ENCODE measurements at places on chromosomes 6 and 20. TPM values are rescaled to one million over a fixed set of nuclear protein-coding genes. Genes with fewer than 3 reads are reported as not detected.
A peak's percentile ranks its signal among the peaks of the same experiment; 100 is the strongest.

- DNase-seq = no peak
- no peak overlapping the region for H3K4me3 ChIP-seq
- no peaks in the 10 kb centered on the region for H3K36me3 ChIP-seq
- no peaks in the 10 kb centered on the region for H3K27me3 ChIP-seq
- H3K4me1 ChIP-seq = 0 out of 2 replicates have a peak, but pooled peaks cover 3% of the 10 kb centered on the region
- H3K27ac ChIP-seq = no peak overlapping the region
These were observed 87.7 kb downstream of the THEMIS start for GRCh38 chr6:127812985-127813698.

DNA sequence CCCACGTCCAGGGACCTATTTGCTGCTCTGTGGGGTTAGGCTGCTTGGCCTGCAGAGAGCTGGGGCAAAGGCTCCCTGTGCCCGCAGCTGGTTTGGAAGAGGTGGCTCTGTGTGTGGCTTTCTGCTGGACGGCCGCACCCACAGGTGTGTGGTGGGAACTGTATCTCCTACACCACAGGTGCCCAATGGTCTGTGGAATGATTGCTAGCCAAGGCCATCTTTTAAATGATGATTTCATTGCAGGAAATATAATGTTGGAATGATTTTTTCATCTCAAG lies 178.4 kb downstream of the DLL1 start:
- H3K4me1 ChIP-seq = no peaks in the 10 kb centered on the region
- no peak overlapping the region for H3K27ac ChIP-seq
- H3K36me3 ChIP-seq = no peaks in the 10 kb centered on the region
- H3K4me3 ChIP-seq = no peak overlapping the region
- H3K27me3 ChIP-seq = no peaks in the 10 kb centered on the region

GRCh38 chr20:38084425-38084951 lies 50.9 kb downstream of the RPRD1B start:
- no peaks in the 10 kb centered on the region for H3K4me1 ChIP-seq
- H3K4me3 ChIP-seq = no peak overlapping the region
- no peaks in the 10 kb centered on the region for H3K27me3 ChIP-seq
- no peak overlapping the region for H3K27ac ChIP-seq
- H3K36me3 ChIP-seq = no peaks in the 10 kb centered on the region
- no peak for DNase-seq

DNA sequence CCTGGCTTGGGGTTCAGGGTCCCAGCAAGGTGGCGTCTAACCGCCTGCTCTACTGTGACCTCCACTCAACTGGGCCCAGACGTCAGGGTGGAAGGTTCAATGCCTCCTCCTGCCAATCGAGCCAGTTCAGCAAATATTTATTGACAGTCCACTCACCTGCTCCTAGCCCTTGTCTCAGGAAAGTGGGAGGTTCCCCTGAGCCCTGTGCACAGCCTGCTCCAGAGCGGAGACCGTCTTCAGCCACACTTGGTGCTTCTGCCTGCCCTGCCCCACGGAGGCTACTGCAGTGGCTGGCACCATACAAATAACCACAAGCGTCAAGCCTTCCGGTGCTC lies 6.1 kb downstream of the CCDC167 start:
- H3K27ac ChIP-seq = no peak overlapping the region
- H3K27me3 ChIP-seq = no peaks in the 10 kb centered on the region
- peaks cover 16% of the 10 kb centered on the region for H3K4me1 ChIP-seq
- no peak for DNase-seq

ENPP4 gene
- 4.4 TPM for total RNA-seq

- no peak for DNase-seq
- H3K36me3 ChIP-seq = no peaks in the 10 kb centered on the region
- no peak overlapping the region for H3K4me3 ChIP-seq
- no peaks in the 10 kb centered on the region for H3K27me3 ChIP-seq
- peaks cover 48% of the 10 kb centered on the region for H3K4me1 ChIP-seq
These were observed 4.8 kb upstream of the ZNF217 start for GRCh38 chr20:53598140-53599043.

DNA sequence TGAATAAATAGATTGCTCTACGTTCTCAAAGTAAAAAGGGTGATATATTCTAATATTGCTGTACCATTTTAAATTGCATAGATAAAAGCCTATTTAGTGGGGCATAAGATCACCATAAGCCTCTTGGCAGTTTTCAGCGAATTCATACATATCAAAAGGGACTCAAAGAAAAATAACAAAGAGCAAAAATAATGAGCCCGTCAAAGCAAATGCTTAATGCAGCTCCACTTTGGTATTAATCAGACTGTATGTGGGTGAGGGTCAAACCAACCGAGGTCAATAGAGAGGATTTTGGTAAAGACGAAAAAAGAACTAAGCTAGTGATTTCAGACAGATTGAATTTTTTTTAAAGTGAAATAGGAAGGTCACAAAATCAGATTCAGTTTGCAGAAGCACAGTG lies 598.8 kb downstream of the GRIK2 start:
- DNase-seq = no peak
- no peak overlapping the region for H3K4me3 ChIP-seq
- no peaks in the 10 kb centered on the region for H3K36me3 ChIP-seq
- H3K27me3 ChIP-seq = no peaks in the 10 kb centered on the region
- no peak overlapping the region for H3K27ac ChIP-seq

BFSP1 gene
- total RNA-seq = 5.0 TPM

SLC16A10 gene
- 37.6 TPM for total RNA-seq

BEND3 gene
- 33.7 TPM for total RNA-seq

ZNF334 gene
- total RNA-seq = 15.2 TPM

- peak overlapping the region; percentile 98 for H3K4me3 ChIP-seq
- H3K36me3 ChIP-seq = peaks cover 4% of the 10 kb centered on the region
These were observed 314 bp downstream of the FARS2 start for GRCh38 chr6:5261545-5262109.

EBF4 gene
- 0.66 TPM for total RNA-seq

DNA sequence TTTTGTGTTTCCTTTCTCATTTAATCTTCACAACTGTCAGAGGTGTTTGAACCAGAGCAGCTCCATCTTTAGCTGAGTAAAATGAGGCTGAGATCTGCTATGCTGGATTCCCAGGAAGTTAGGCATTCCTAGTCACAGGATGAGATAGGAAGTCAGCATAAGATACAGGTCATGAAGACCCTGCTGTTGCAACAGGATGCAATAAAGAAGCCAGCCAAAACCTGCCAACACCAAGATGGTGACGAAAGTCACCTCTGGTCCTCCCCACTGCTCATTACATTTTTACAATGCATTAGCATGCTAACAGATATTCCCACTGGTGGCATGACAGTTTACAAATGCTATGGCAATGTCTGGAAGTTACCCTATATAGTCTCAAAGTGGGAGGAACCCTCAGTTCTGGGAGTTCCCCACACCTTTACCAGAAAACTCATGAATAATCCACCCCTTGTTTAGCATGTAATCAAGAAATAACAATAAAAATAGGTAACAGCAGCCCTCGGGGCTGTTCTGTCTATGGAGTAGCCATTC lies 262.2 kb upstream of the FERMT1 start:
- no peak overlapping the region for H3K27ac ChIP-seq
- H3K27me3 ChIP-seq = no peaks in the 10 kb centered on the region
- no peak overlapping the region for H3K4me3 ChIP-seq

TP53TG5 gene
- total RNA-seq = not detected

DNA sequence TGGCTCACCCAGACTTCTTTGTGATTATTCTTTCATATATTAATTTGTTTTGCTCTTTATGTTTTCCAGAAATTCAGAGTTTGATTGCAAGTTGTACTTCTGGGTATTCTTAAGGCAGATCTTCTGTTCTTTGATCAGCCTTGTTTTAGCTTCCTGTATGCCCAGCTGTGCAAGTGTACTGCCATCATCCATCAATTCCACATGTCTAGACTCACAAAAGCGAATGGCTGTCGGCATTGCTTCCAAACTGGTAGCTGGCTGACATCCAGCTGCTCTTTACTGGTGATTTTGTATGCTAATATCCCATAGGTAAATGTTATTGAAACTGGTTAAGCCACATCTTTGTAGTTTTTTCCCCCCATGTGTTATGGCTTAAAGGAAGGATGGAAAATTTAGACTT lies 1084.8 kb upstream of the CITED2 start:
- peaks cover 5% of the 10 kb centered on the region for H3K4me1 ChIP-seq
- H3K27ac ChIP-seq = no peak overlapping the region
- no peaks in the 10 kb centered on the region for H3K36me3 ChIP-seq

DNA sequence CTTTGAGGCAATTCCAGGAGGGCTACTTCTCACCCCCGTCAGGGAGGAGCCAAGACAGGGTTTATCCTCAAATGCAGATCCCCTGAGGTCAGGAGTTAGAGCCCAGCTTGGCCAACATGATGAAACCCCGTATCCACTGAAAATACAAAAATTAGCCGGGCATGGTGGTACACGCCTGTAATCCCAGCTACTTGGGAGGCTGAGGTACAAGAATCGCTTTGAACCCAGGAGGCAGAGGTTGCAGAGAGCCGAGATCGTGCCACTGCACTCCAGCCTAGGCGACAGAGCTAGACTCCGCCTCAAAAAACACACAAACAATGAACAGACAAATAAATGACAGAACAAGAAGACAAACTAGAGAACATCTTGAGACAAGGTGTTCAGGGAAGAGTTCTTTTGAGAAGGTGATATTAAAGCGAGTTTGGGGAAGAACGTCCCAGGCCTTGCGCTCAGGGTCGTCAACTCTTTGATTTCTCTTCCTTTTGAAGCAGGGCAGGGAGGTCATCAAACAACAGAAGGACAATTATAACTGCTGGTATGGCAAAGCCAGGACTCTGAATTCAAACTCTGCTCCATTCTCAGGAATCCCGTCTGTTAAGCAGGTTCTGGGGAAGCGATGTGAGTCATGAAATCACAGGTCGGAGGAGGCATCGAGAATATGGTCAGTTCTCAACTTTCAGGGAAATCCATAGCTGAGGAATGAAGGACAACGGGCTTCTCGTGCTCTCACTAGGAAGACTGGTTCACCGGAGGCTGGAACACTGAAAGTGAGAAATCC lies 1.4 kb upstream of the RALY start:
- peak; percentile 32 for DNase-seq
- H3K36me3 ChIP-seq = no peaks in the 10 kb centered on the region
- H3K27ac ChIP-seq = peak overlapping the region; percentile 89
- H3K27me3 ChIP-seq = no peaks in the 10 kb centered on the region

GRCh38 chr6:11067348-11067747 lies 23.2 kb upstream of the ELOVL2 start:
- DNase-seq = no peak
- no peaks in the 10 kb centered on the region for H3K27me3 ChIP-seq
- H3K36me3 ChIP-seq = no peaks in the 10 kb centered on the region
- H3K4me3 ChIP-seq = no peak overlapping the region

DNA sequence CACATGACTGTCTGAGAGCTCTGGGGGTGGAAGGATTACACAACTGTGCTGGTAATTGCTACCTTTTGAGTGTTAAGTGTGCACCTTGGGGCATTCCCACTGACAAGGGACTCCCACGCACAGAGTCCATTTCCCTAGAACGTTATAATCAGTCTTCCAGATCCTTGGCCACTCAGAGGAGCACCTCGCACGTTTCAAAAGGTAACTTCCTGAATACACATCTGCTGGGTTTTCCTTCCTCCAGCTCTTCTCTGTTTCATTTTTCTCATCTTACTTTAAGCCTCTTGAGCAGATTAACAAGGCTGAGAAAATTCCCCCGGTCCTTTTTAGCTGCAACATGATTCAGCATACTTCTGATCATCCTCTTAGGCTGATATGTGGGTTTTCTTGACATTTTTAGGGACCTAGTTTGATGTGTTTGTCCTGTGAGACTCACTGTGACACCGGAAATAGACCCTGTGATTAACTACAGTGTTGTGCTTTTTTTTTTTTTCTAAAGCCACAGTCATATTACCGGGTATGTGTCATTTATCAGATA lies 98.4 kb upstream of the DUSP22 start:
- H3K4me3 ChIP-seq = no peak overlapping the region
- no peaks in the 10 kb centered on the region for H3K36me3 ChIP-seq
- H3K27me3 ChIP-seq = no peaks in the 10 kb centered on the region
- no peak overlapping the region for H3K27ac ChIP-seq
- DNase-seq = no peak
- H3K4me1 ChIP-seq = no peaks in the 10 kb centered on the region

- peaks cover 42% of the 10 kb centered on the region for H3K4me1 ChIP-seq
- DNase-seq = peak; percentile 84
- H3K4me3 ChIP-seq = no peak overlapping the region
- H3K36me3 ChIP-seq = no peaks in the 10 kb centered on the region
- H3K27me3 ChIP-seq = no peaks in the 10 kb centered on the region
These were observed 176.4 kb downstream of the ARID1B start for GRCh38 chr6:156953479-156954146.

ASCC3 gene
- 95.9 TPM for total RNA-seq

DNA sequence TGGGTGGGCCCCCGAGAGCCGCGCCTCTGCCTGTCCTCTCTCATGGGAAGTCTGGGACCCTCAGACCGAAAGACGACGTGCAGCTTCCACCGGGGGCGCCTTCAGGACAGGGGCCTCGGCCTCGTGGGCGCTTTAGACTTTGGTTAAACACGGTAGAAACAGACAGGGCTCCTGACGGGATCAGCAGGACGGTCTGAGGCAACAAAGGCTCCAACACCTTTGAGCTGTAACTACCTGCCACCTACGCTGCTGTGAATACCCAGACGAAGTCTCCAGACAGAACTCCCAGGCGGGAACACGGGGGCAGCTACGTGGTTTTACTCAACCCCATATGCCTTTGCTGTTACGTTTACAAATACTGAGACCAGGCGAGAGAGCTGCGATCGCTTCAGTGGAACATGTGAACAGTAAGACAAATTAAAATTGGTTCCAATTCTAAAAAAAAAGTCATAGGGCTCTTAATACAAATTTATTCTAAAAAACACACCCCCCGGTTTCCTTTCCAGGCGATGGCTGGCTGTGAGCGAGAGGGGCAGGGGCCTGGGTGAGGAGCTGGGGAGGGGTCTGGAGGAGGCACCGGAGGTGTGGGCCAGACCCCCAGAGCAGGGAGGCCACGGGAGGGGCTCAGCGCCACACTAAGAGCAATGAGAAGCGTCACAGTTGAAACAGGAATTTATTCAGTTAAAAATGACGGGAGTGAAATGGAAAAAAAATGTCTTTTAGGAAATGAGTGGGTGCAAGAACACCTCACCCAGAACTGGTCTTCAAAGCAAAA lies 453.2 kb downstream of the QKI start:
- H3K27ac ChIP-seq = no peak overlapping the region
- DNase-seq = peak; percentile 55
- H3K27me3 ChIP-seq = no peaks in the 10 kb centered on the region
- H3K4me3 ChIP-seq = no peak overlapping the region

DNA sequence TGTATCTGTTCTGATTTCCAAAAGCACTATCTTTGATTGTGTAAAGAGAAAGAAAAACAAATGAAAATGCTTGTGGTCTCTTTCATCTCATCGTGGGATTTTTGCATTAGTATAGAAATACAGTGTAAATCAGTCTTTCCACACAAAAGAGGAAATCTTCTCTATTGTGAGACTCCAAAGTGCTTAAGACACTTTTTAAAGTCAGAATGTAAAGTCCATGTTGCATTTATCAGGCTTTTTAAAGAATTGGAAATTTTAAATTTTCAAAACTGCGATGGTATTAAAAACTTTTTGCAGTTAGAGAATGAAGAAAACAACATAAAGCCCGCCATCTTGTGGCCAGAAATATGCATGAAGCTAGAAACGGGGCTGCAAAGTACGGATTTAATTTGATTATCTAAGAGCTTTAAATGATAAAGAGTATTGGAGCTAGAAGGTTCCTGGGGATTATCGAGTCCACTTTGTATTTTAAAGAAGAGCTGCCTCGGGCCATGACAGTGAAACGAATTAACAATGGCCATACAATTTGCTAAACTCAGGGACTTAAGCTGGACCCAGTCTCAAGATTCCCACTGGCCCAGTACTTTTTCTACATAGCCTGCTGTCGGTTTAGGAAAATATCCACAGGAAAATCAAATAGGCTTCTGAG lies 339.6 kb downstream of the ARHGAP18 start:
- no peak overlapping the region for H3K4me3 ChIP-seq
- H3K27ac ChIP-seq = no peak overlapping the region
- no peaks in the 10 kb centered on the region for H3K36me3 ChIP-seq
- H3K27me3 ChIP-seq = no peaks in the 10 kb centered on the region
- peak; percentile 71 for DNase-seq
- H3K4me1 ChIP-seq = no peaks in the 10 kb centered on the region

All from GM23338 (cell line).